Activated T-helper 9 cell treated with anti-CD3 and anti-CD28 coated beads, Interleukin-2, amount 50 U/mL, for 16 hours (primary cell): ENCODE measurements at places on chromosomes 7 and 10.

- DNase-seq = no peak
Measured at GRCh38 chr7:95501261-95501832, 15.6 kb downstream of the ASB4 start.

DNA sequence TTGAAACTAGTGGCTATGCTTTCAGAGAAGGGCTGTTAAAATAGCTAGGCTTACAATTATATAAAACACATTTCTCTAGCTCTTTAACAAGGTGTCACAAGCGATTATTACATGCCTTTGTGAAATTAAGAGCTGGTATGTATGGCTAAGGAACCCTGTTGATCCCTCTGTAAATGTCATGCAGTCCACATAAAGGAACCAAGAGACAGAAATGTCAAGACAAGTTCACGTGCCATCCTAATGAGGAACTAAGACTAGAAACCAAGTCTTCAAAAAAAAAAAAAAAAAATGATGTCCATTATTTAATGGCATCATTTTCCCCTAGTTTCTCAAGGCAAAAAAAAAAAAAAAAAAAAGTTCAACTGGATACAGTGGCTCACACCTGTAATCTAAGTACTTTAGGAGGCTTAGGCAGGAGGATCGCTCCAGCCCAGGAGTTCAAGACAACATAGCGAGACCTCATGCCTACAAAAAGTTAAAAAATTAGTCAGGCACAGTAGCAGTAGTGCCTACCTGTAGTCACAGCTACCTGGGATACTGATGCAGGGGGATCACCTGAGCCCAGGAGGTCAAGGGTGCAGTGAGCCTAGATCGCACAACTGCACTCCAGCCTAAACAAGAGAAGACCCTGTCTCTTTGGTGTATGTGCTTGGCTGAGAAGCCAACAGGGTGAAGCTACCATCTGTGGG lies 63.4 kb downstream of the SRPK2 start:
- DNase-seq = no peak

- no peak for DNase-seq
Measured at GRCh38 chr10:17882557-17882956, 69.2 kb upstream of the SLC39A12 start.

GRCh38 chr7:25562673-25563182 lies 334.4 kb upstream of the NPVF start:
- DNase-seq = no peak

GRCh38 chr7:861222-861621 lies 15.1 kb upstream of the GET4 start:
- DNase-seq = no peak

GRCh38 chr7:137850571-137850970 lies 3.8 kb upstream of the DGKI start:
- no peak for DNase-seq

GRCh38 chr7:3112479-3113134 lies 68.9 kb upstream of the CARD11 start:
- no peak for DNase-seq

DNA sequence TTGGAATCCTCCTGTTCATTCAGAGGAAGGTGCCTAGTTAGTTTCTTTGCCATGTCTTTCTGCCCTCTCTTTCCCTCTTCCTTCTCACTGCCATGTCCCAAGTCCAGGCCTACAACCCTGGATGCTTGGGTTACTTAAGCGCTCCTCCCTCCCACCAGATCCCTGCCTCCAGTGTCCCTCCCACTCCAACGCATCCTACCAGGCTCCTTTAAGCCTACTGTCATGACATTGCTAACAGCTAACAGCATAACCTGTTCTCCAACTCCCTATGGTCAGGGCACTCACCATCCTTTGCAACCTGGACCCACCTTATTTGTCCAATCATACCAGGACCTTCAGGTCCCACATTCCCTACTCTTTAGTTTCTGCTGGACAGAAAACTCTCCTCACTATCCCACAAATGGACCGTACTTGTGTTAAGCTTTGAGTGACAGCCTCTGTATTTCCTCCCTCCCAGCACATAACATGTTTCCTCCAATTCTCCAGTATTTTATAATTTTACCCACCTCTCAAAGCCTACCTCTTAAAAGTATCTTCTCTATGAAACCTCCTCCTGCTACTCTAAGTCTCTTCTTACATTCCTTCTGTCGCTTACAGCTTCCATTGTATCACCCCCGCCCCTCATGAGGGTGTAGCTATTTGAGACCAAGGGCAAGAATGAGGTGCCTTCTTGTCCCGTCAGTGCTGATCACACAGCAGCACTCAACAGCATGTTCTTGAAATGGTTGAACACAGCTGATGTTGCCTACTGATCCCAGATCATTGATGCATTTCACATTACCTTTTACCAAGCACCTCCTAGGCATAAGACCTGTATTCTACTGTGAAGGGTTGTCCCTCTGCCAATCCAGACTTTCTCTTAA lies 1.7 kb downstream of the BLNK start:
- DNase-seq = no peak

- DNase-seq = no peak
Measured at GRCh38 chr10:52481986-52482555, 168.0 kb downstream of the DKK1 start.

GRCh38 chr7:155007947-155008346 lies 5.0 kb upstream of the PAXIP1 start:
- peak; percentile 3 for DNase-seq

GRCh38 chr10:121687095-121687813 lies 89.0 kb upstream of the FGFR2 start:
- no peak for DNase-seq

DNA sequence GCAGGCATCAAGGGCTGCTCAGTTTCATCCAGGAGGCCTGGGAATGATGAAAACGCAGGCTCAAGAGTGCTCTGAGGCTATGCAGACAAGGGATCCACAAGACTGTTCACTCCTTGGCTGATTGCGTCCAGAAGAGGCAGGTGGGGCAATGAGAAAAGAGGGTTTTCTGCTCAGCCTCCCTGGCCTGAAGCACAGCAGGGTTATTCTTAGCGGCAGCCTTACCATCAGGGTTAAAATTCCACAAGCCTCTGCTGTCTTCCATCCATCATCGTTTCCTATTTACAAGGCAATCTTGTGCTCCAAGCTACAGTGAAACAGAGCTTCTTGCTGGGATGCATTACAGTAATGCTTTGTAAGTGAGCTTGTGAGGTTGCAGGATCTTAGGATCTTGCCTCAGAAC lies 129.4 kb upstream of the SHH start:
- DNase-seq = no peak

GRCh38 chr7:104627516-104627915 lies 299.1 kb downstream of the LHFPL3 start:
- no peak for DNase-seq

- DNase-seq = no peak
Measured at GRCh38 chr10:91460681-91461080, 50.5 kb downstream of the HECTD2 start.

DNA sequence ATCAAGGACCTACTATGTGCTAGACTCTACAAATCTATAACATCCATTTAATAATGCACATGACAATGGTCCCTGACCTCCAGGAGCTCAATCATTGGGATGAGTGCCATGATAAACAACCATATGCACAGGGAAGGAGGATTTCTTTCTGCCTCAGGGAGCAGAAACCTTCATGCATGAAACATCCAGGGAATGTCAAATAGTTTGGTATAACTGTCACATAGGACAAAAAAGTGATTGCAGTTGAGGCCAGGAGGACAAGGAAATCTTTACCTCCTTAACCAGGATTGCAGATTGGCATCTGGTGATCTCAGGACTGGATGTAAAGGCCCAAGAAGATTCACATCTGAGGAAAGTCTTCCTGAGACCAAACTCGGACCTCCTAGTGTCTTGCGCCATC lies 993.1 kb downstream of the KCNMA1 start:
- DNase-seq = no peak

DNA sequence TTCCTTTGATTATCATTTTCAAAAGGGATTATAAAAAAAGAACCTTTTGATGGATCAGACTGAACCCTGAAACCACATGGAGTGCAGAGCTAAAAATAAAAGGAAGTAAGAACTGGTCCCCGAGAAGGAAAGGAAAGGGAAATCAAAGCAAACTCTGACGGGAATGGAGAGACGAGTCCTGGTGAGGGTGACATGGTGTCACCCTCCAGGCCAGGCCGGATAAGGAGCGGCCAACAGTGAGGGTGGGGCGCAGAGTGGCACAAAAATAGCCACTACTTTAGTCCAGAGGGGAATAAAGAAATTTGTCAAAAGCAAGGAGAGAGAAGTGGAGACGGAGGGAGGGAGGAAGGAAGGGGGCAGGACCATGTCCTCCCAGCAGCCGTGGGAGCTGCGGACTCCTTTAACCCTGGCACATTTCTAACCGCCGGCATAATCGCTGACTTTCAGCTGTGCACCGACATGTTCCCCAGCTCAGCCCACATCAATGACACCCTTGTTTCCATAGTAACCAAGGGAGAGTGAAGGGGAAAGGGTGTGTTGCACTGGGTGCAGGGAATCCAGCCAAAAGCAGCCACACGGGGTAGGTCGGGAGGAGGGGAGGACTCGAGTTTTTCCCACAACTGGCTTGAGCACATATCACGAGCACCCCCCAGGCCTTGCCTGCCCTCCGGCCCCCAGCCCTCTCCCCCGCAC lies 29.7 kb downstream of the TRIM8 start:
- peak; percentile 39 for DNase-seq

GRCh38 chr7:134018306-134018705 lies 108.8 kb upstream of the LRGUK start:
- no peak for DNase-seq

DNA sequence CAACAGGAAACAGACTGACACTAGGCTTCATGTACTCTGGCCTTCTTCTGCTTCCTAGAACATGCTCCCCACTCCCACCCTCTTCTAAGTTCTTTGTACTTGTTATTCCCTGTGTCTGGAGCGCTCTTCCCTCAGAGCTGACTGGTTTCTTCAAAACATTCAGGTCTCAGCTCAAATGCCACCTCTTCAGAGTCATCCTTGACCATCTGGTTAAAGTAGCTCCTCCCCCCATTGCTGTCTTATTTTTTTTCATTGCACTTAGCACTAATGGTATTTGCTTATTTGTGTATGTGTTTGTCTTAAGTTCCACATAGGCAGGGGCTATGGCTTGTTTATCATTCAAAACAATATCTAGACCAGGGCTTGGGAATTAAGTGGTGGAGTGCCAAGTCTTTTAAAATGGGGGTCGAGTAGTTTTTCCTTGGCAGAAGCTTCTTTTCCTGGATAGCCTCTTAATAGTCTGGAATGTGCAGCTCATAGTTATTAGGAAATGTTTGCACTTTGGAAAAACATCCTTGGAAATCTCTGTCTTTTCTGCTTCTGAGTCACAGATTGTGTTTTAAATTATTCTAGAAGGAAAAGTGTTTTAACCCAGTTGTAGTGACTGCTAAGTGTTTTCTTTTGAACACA lies 60.0 kb downstream of the RALA start:
- no peak for DNase-seq

GRCh38 chr10:3813986-3814837 lies 29.2 kb upstream of the KLF6 start:
- no peak for DNase-seq

DNA sequence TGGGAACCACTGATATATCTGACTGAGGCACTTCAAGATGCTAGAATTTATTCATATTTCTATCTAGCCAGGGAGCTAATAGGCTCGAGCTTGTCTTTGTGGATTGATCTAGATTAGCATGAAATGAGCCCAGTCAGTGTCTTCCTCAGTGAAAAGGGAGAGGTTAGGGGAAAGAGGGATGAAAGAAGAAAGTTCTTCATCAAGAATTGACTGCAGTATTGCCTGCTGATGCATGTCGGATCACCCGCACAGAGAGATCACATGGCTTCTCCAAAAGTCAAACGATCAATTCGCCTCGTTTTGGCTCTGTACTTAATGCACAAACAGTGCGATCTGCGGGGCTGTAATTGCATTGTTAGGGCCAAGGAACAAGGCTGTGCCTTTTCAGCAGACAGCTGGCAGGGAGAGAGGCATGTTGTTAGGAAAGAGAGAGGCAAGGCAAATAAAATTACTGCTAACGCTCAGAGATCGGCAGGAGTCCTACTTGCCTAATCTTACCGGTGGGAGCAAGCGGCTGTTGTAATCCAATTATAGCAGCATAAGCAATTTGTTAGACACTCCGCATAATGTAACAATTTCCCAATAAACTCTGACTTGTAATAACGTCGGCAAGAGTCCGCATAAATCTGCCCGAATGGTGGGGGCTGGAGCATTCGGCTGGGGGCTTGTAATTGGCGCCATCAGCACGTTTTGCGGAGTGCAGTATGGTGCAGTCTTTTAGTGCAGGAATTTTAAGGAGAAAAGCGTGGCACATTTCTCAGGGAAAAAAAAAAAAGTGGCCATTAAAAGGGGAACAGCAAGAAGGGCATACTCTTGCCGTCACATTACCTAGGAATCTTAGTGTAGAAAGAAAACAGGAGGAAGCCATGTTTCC lies 102.1 kb downstream of the POLL start:
- DNase-seq = no peak

DNA sequence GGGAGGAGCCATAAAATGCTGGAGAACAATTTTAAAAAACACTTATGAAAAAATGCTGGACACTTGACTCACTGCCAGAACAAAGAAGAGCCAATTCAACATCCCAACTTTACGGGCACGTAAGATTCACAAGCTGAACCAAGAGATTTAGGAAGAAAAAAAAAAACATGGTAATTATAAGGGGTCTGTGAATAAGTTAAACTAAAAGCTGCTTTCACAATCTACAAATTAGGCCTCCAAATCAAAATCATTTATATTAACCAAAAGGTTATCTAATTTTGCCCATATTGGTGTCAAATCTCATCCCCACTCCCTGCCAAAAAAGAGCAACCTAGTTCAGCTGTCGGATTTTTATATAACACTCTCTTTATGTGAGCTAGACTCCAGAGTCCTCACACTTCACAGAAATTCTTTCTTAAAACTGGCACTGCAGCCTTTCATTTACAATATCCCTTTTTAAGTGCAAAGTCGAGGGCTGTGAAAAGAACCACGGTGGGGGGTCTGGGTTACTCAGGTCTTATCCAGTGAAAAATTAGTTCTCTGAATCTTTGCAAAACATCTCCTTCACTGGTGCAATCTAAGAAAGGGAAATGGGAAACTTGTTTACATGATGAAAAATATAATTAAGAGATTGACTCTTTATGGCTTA lies 30.4 kb upstream of the DGKI start:
- DNase-seq = no peak

GRCh38 chr10:29667191-29667590 lies 32.4 kb upstream of the SVIL start:
- no peak for DNase-seq

DNA sequence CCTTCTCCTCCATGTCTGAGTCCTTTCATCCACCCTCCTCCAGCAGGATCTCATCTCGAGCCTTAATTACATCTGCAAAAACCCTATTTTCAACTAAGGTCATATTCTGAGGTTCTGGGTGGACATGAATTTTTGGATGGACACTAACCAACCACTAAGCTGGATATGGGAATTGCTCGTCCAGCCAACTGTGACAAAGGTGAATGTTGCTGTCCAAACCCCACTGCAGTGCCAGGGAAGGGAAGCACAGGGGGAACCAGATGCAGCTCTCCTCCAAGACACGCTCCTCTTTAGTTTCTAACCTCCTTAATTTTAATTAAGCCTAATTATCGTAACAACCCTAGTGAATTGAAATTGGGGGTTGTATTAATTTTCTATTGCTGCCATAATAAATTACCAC lies 65.1 kb upstream of the EBF3 start:
- no peak for DNase-seq

GRCh38 chr7:30231271-30231670 lies 53.1 kb upstream of the ZNRF2 start:
- no peak for DNase-seq
